Natural killer cell treated with Interleukin-12 subunit alpha and Interleukin-12 subunit beta and Interleukin-15 and Interleukin-18, amount 100 ng/mL, for 72 hours (primary cell): ENCODE measurements at places on chromosomes 1 and 21. TPM values are rescaled to one million over a fixed set of nuclear protein-coding genes. Genes with fewer than 3 reads are reported as not detected.

The ALPL gene
- total RNA-seq = not detected

The ANXA9 gene
- total RNA-seq = not detected

The MRPS14 gene
- 23.9 TPM for total RNA-seq

The CACNA1E gene
- total RNA-seq = 0.08 TPM

The OR6K3 gene
- total RNA-seq = not detected

The NECAP2 gene
- total RNA-seq = 95.4 TPM

The MIXL1 gene
- not detected for total RNA-seq

The CRP gene
- total RNA-seq = not detected

The SERPINC1 gene
- total RNA-seq = 0.36 TPM
